ENCODE measurements at places on chromosomes 1 and 21. TPM values are rescaled to one million over a fixed set of nuclear protein-coding genes. Genes with fewer than 3 reads are reported as not detected.

Gene TNNI3K
- not detected for total RNA-seq

Gene FOXD2
- total RNA-seq = 0.83 TPM

Gene MATN1
- total RNA-seq = 0.76 TPM

Gene LRRC38
- total RNA-seq = 0.28 TPM

Gene MAB21L3
- total RNA-seq = not detected

Gene GCSAML
- total RNA-seq = not detected

Gene FMO4
- 2.6 TPM for total RNA-seq

Gene UBE2U
- total RNA-seq = not detected

Gene OXCT2
- total RNA-seq = not detected

Gene RAP1GAP
- 10.1 TPM for total RNA-seq

Gene FAM177B
- not detected for total RNA-seq

Gene VHLL
- not detected for total RNA-seq

Gene PLPP3
- 33.8 TPM for total RNA-seq

Gene NES
- total RNA-seq = 231 TPM

Gene SCAMP3
- 59.4 TPM for total RNA-seq

Gene DISP3
- total RNA-seq = 5.8 TPM

Gene PLA2G2F
- total RNA-seq = not detected

Gene CD1D
- total RNA-seq = 6.4 TPM

Gene INSRR
- not detected for total RNA-seq

Gene MAPKAPK2
- total RNA-seq = 67.7 TPM

Data from H7 (cell line).